OCI-LY7 (cell line): ENCODE measurements at places on chromosomes 3 and 15. TPM values are rescaled to one million over a fixed set of nuclear protein-coding genes. Genes with fewer than 3 reads are reported as not detected.

DNA sequence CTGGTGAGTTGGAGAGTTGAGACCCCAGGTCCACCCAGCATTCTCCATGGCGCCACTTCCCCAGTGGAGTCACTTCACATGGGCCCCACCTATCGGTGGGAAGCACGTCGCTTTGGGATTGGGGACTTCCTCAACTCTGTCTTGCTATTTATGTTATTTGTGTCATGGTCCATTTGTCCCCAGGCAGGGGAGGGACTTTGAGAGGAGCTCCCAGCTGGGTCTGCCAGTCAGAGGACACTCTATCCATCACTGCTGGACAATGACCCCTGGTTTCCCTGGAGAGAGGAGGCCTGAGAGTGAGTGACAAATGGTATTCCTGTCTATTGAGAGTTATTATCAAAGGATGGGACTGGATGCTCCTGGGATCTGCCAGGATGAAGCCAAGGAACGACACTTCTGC lies 127.6 kb downstream of the RAB11A start:
- no peak for DNase-seq

SLC12A1 gene
- not detected in 2 replicates for total RNA-seq

GRCh38 chr15:66126456-66126855 lies 127.1 kb downstream of the MEGF11 start:
- DNase-seq = peak; percentile 60

TBC1D5 gene
- 78.5 and 90.5 TPM in 2 replicates for total RNA-seq

DNA sequence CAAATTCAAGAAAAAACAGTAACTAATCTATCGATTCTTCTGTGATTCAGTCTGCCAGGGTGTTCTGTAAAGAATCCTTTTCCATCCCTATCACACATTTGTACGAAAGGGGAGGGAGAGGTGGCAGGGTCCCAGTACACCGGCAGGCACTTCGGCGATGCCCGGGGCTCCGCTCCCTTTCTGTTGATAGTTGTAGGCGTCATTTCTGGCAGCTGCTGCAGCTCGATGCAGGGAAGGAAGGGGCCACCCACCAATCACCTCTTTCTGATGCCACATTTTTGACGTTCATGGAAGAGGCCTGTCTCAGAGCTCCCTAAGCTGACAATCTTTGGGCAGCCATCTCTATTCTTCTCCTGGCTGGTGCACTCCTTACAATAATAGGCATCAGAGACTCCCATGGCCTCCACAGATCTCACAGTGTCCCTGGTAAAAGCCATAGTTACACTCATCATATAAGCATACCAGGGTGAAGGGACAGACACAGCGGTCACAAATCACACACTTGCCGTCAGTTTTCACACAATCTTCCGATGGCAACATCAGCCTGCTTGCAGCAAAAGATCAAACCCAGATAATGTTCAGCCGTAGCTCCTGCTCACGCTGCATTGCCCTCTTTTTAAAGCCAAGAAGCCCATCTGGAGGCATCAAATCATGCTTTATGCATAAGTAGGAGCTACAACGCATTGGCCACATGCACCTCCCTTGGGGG lies 60.8 kb upstream of the ZBTB38 start:
- no peak for DNase-seq

DNA sequence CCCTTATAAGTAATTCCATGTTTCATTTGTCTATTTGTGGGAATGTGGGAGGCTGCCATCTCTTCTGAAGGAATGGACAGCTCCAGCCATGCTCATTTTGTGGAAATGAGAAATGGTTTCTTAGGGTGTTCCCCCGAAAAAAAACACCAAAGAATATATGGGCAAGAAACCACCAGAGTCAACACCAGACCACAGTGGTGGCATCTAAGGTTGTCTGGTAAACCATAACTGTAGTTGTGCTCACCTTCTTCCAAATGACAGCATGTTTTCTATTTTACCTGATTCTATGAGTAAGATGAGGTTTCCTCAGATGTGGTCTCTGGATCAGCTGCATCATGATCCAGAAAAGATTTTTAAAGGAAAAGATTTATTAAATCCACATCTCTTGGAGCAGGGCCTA lies 217.0 kb upstream of the C2CD4B start:
- DNase-seq = no peak

DNA sequence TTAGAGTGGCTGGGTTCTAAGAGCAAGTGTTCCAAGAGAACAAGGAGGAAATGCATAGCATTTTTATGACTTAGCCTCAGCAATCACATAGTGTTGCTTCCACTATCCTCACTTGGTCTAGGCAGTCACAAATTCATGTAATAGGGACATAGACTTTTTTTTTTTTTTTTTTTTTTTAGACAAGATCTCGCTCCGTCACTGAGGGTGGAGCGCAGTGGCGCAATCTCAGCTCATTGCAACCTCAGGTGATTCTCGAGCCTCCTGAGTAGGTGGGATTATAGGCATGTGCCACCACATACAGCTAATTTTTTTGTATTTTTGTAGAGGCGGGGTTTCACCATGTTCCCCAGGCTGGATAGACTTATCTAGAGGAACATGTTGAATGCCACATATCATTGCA lies 4.7 kb upstream of the GNB4 start:
- DNase-seq = no peak

DNA sequence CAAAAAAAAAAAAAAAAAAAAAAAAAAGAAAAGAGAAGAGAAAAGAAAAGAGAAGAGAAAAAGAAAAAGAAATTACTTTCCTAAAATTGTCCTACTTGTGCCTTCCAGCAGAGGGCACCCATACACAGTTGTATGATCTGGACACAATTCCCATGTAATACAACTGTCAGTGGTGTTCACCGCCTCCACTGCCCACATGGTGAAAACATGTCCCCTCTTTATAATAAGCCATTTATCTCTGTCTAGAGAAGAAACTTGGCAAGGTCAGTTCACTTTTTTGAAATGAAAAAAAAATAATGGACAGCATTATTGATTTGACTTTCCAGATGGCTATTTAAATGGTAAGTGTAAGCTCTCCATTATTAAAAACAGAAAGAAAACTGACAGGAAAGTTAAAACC lies 459.4 kb downstream of the GBE1 start:
- DNase-seq = peak; percentile 25

DNA sequence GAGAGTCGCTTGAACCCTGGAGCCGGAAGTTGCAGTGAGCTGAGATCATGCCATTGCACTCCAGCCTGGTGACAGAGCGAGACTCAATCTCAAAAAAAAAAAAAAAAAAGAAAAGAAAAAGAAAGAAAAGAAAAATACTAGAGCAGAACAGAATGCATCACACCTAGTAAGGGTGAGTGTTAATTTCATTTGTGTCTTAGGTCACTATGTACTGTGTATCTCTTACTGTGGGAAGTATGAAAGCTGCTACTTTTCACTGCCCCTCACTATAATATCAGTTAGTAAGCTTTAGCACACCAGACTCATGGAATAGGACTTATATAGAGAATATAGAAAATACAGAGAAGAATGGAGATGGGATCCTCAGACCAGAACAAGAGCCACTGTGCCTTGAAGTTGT lies 45.9 kb upstream of the RASA2 start:
- no peak for DNase-seq

GRCh38 chr3:168028086-168028485 lies 67.6 kb downstream of the GOLIM4 start:
- DNase-seq = no peak

GRCh38 chr3:96101006-96101560 lies 713.3 kb upstream of the EPHA6 start:
- no peak for DNase-seq

DNA sequence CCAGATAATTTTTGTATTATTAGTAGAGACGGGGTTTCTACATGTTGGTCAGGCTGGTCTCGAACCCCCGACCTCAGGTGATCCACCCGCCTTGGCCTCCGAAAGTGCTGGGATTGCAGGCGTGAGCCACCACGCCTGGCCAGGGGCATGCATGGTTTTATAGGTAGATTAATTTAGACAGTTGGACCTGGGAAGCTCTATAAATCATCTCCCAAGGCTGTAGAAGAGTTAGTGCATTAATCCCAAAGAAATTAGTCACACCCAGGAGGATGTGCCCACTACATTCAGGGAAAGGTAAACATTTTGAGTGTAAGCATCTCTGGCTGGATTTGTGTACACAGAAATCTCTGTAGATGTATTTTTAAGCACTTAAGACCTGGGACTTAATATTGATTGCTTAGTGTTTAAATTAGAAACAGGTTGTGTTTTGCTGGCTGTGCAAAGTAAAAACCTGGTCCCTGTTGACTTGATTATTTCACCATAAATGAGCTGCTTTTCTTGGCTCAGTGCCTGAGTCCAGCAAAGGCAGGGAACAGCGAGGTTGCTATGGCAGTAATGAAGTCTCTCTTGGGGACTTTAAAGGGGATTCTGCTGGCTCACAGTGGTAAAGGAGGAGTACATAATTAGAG lies 19.2 kb downstream of the EXOSC7 start:
- DNase-seq = no peak

GRCh38 chr3:42839616-42840015 lies 30.4 kb downstream of the ACKR2 start:
- peak; percentile 63 for DNase-seq

ANKRD63 gene
- not detected in 2 replicates for total RNA-seq

WNT5A gene
- total RNA-seq = 16.2 and 18.1 TPM in 2 replicates

- DNase-seq = no peak
These were observed 20.6 kb upstream of the HHATL start for GRCh38 chr3:42723219-42723618.

DNA sequence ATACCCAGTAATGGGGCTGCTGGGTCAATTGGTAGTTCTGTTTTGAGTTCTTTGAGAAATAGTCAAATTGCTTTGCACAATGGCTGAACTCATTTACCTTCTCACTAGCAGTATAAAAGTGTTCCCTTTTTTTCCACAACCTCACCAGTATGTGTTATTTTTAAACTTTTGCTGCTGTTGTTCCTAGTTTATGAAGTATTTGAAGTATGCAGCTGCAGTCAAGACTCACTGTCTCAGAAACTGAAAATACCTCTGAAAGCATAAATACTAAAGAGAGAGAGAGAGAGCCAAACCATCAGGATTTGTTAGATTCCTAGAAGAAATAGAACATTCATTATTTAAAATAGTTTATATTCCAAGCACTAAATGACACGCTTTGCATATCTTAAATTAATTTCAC lies 764.2 kb downstream of the NTRK3 start:
- no peak for DNase-seq

GRCh38 chr3:143244516-143245063 lies 125.0 kb downstream of the CHST2 start:
- DNase-seq = no peak

DNA sequence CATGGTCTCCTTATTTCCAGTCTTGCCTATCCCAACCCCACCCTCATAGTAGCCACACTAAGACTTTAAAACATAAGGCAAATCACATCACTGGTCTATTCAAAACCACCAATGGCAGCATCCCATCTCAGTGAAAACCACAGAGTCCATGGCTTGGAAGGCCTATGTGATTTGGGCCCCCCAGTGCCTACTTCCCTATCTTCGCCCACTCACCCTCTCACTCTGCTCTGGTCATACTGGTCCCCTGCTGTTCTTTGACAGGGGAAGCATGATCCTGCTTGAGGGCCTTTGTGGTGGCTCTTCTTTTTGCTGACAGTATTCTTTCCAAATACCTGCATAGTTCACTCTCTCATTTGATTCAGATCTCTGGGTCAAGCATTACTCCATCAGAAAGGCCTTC lies 3.3 kb downstream of the GTF2A2 start:
- DNase-seq = no peak

DNA sequence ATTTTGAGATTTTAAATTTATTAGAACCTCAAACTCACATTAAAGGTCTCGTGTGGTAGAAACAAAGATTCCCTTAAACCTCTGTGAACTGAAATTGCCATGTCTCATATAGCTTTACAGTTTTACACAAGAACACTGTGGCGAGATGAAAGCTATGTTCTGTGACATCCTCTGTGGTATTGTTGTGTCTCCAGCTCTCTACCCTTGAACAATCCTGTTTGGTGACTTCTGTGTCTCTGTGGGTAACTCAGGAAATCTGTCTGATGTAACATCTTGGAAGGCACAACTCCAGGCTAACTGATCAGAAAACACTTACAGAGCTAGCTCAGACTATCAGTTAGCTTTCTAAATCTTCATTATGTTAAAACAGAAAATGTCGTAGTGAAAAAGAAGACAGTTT lies 318.8 kb upstream of the GBE1 start:
- DNase-seq = no peak

DNA sequence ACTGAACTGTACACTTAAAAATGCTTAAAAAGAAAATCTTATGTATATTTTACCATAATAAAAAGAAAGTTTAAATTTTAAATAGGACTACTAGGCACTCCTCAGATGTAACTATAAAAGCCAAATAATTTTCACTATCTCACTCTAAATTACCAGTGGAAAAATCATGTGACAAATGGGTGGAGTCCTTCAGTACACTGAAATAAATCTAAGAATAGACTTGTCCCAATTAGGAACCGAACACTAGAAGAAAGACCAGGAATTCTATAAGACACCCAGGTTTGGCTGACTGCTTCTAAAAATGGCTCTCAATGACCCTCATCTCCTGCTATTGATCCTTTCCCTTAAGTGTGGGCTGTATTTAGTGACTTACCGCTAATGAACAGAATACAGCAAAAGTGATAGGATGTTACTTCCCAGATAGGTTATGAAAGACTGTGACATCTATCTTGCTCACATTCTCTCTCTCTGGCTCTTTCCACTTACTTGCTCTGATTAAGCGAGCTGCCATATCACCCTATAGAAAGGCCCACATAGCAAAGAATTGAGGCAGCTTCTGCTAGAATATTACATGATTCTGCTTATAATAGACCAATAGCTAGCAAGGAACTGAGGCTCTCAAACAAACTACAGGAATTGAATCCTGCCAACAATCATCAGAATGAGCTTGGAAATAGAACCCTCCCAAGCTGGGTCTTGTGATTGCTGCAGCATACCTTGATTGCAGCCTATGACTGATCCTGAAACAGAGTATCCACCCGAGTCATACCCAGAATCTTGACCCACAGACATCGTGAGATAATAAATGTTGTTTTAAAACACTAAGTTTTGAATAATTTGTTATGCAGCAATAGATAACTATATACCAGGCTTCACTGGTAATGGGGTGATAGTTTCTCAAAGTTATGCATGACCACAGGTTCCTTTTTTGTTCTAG lies 16.9 kb downstream of the TTBK2 start:
- DNase-seq = no peak
